ENCODE measurements at places on chromosomes 7 and 10. TPM values are rescaled to one million over a fixed set of nuclear protein-coding genes. Genes with fewer than 3 reads are reported as not detected.

- no peak for DNase-seq
- H3K27me3 ChIP-seq = no peaks in the 10 kb centered on the region
- H3K36me3 ChIP-seq = no peaks in the 10 kb centered on the region
- H3K4me1 ChIP-seq = no peaks in the 10 kb centered on the region
- H3K4me3 ChIP-seq = no peak overlapping the region
These were observed 152.3 kb upstream of the GPR26 start for GRCh38 chr10:123513870-123514269.

GRCh38 chr10:86252556-86252955 is 114.0 kb downstream of the GRID1 start:
- H3K36me3 ChIP-seq = no peaks in the 10 kb centered on the region
- peaks cover 6% of the 10 kb centered on the region for H3K27me3 ChIP-seq
- DNase-seq = no peak
- H3K27ac ChIP-seq = no peak overlapping the region

Gene CUZD1
- 1.7 TPM for total RNA-seq

DNA sequence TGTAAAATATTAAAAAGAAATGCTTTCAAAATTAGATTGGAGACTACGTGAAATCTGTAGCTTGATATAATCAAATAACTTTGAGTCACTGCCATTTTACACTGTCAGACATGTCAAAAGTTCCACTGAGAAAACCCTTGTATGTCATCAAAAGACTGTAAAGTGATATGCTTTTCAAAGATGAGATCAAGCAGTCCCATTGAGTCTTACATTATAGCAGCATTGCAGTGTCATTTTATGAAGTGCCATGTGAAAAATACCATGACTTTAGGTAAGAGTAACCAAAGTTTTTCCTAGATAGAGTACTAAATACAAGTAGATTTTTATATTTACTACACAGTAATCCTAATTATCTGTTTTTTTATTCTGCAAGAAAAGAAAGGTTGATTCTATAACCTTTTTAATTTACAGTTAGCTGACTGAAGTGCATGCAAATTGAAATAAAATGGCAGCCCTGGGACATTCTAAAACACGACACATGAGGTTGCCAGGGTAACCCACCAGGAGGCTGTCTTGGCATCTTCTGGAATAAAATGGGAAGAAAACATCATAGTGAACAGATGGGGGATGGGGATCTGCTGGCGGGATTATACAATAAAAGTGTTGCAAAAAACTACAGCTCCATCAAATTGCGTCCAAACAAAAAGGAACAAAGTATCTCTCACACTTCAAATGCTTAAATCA is 91.3 kb upstream of the TMEM106B start:
- peaks cover 2% of the 10 kb centered on the region for H3K4me1 ChIP-seq
- no peak overlapping the region for H3K4me3 ChIP-seq
- no peak for DNase-seq
- no peak overlapping the region for H3K27ac ChIP-seq
- no peaks in the 10 kb centered on the region for H3K36me3 ChIP-seq

Gene GPR85
- not detected for total RNA-seq

Gene ITGA8
- not detected for total RNA-seq

DNA sequence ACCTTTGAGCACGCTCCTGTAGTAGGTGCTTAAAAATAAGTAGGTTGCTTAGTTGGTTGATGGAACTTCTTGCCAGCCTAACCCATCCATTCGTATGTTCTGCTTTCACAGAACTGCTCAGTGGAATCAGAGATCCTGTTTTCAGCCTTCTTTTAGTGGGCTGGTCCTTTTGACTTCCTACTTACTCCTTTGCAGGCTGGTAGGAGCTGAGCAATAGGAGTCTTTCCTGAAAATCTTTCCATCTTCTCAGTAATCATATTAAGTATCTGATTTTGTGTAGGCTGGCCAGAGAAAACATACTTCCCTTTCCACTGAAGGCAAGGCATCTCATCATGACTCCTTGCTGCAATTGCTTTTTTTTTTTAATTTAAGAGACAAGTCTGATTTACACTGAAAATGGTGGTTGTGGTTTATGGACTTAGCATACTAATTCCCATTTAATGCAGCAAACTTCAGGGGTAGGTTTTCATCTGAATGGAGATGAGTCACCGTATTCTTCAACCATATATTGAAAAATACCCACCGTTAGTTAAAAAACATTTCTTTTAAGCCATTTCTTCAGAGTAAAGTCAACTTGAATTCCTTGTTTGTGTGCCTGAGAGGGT is 208.0 kb downstream of the ZNF365 start:
- no peak for DNase-seq
- H3K27me3 ChIP-seq = no peaks in the 10 kb centered on the region
- peaks cover 12% of the 10 kb centered on the region for H3K4me1 ChIP-seq
- no peak overlapping the region for H3K4me3 ChIP-seq
- H3K36me3 ChIP-seq = no peaks in the 10 kb centered on the region
- no peak overlapping the region for H3K27ac ChIP-seq

Gene TAS2R4
- 0.27 TPM for total RNA-seq

DNA sequence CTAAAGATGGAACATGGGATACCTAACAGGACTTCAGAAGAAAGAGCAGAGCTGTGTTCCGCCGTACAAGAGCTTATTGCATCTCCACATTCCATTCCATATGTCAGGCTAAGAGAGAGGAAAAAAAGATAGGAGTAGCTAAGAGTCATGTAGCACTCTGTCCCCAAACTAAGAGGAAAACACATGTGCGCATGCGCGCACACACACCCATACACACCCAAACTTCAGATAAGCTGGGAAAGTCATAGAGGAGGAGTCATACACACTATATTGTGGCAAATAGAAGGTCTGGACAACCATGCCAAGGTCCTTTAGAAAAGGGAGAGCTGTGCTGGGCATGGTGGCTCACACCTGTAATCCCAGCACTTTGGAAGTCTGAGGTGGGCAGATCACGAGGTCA is 132.4 kb downstream of the RAB11FIP2 start:
- H3K27ac ChIP-seq = no peak overlapping the region
- H3K36me3 ChIP-seq = no peaks in the 10 kb centered on the region
- H3K27me3 ChIP-seq = peaks cover 34% of the 10 kb centered on the region
- H3K4me3 ChIP-seq = no peak overlapping the region

Gene GLCCI1
- 9.0 TPM for total RNA-seq
